ENCODE measurements at places on chromosomes 6 and 20.

DNA sequence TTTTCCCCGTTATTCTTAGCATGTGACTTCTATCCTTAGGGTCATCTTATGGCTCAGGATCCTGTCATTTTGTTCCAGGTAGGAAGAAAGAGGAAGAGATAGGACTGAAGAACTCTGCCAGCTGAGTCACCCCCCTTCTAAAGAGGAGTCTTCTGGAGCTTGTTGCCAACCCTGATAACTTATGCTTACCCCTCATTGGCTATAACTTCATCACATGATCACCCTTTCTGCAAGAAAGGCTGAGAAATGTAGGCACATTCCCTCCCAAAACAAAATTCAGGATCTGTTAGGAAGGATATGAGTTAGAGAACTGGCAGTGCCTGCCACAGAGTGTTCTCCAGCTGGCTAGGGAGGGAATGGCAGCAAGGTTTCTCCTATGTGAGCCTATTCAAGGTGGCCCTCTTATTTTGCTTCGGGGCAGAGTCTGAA is 35.6 kb downstream of the ARFGEF2 start:
- no peak for DNase-seq

DNA sequence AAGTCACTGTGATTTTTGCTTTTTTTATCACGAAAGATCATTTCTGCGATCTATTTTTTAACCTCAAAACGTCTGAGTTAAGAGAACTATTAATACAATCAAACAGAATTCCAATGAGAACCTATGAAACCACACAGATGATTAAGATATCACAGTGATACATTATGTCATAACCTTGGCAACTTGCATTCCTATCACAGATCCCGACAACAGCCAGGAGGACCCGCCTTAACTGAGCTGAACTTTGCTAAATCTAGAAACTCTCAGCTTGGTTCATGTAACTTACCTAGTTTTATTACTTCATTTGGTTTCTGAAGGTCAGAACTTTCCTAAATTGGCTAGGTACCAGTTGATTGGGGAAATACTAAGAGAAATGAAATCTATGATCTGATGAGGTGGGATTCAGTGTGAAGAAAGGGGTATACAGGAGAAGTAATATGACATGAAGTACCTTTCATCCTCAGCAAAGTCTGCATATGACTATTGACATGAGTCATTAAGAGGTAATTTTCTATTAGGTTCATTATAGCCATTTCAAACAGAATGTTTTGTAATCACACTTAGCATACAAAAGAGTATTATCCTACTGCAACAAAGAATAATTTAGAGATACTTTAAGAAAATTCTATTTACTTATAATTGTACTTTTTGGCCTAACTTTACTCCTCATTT is 11.2 kb downstream of the LYRM4 start:
- DNase-seq = no peak

- no peak for DNase-seq
These were observed 34.0 kb upstream of the GABRR1 start for GRCh38 chr6:89251170-89251569.

DNA sequence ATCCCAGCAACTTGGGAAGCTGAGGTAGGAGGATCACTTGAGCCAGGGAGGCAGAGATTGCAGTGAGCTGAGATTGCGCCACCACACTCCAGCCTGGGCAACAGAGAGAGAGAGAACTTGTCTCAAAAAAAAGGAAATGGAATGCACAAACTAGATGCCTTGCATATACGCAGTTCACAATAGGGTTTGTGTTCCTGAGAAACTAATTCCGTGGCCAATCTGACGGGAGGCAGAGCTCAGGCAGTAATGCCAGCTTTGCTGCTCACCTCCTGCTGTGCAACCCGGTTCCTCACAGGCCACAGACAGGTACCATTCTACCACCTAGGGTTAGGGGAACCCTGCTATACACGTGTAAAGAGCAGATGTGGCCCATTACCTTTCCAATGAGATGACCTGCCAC is 1.4 kb downstream of the CDK5RAP1 start:
- DNase-seq = no peak

DNA sequence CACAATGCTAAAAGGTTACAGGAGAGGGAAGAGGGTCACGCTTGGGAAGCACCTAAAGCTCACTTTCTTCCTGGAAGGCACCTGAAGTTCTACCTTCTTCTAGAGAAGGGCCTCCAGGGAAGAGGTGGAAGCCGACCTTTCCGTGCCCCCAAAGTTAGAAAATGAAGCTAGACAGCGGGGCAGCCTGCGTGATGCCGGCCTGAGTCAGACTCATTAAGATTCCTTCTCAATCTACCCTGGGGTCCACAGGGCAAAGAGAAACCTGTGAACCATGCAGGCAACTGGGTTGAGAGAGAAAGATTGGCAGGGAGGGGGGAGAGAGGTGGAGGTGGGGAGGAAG is 54.8 kb upstream of the CCDC167 start:
- DNase-seq = no peak

- no peak for DNase-seq
These were observed 48.5 kb upstream of the CNKSR3 start for GRCh38 chr6:154558984-154559383.

DNA sequence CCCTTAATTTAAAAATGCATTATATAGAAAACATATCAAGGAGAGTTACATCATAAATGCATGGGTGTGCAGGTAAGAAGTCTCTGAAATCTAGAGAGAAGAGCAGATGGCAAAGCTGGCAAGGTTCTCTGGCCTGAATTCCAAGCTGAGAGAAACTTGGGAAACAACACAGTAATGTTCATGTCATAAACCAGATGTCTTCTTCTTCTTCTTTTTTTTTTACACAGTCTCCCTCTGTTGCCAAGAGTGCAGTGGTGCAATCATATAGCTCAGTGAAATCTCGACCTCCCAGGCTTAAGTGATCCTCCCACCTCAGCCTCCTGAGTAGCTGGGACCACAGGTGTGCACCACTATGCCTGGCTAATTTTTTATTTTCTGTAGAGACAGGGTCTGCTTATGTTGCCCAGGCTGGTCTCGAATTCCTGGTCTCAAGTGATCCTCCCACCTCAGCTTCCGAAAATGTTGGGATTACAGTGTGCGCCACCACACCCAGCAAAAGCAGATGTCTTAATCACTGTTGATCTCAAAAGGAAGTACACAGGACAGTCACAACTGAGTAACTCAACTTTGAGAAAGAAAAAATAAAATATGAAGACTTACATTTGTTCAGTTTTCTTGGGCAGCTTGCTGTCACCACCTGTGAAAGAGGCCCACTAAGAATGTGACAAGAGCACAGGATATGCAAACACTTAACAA is 77.3 kb downstream of the DNAAF9 start:
- no peak for DNase-seq

DNA sequence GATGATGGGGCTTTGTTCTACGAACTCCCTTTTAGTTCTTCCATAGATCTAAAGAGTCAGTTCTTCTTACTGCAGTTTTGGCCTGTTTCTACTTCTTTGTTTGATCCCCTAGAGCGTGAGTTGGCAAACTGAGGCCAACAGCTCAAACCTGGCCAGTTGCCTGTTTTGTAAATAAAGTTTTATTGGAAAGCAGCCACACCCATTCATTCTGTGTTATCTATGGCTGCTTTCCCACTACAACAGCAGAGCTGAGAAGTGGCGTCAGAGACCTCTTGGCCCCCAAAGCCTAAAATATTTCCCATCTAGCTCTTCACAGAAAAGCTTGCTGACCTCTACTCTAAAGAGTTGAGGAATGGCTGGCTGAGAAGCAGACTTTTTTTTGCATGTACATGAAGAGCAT is 52.2 kb downstream of the EYA2 start:
- DNase-seq = no peak
